ENCODE measurements at places on chromosomes 16 and 17.

DNA sequence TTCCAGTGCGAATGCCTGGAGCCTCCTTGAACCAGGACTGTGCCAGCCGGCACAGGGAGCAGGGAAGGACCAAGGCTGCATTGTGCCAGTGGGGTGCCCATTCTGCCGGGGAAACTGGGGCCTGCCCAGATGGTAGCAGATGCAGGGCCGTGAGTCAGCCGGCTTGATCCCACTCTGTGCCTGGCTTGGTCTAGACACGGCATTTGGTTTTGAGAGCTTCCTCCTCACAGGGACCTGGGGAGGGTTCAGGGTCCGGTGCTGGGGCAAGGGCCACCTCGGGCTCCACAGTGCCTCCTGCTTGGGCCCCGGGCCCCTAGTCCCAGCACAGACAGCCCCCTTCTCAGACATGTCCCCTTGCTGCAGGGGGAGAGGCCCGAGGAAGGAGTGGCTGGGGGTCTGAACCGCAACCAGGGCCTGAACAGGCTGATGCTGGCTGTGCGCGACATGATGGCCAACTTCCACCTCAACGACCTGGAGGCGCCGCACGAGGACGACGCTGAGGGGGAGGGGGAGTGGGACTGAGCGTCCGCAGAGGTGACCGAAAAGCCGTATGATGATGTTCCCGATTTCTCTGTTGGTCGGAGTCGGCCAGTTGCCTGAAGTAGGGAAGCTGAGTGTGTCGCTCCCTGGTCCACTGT lies 7.8 kb upstream of the MC1R start:
- DNase-seq: no peak

DNA sequence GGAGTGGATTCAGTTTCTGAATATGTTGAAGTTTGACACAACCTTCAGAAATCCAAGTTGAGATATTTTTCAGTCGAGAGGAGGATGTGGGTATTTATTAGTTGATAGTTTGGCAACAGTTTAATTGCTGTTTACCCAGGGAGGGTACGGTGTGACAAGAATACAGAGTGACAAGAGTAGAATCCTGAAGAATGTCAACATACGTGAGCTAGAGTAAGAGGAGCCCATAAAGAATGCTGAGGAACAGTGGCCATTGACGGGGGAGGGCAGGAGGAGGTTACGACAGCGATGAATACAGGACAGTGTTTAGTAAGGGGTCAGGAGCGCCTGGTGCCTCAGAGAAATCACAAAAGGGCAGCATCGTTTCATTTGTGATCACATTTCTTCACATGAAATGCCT lies 76.5 kb downstream of the AATF start:
- no peak for DNase-seq

- DNase-seq: no peak
Measured at GRCh38 chr16:84183911-84184591, 2.8 kb downstream of the TAF1C start.

DNA sequence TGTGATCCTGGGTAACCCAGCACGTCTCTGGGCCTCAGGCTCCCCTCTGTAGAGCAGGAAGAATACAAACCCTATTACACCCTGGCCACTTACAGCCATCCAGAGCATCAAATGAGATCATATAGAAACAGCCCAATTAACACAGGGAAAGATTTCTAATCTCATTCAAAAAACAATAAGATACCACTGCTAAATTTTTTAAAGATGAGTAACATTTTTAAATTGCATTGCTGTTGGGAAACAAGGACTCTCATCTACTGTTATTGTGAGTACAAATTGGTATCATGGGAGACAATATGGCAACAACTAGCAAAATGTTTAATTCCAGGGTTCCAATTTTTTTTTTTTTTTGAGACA lies 41.1 kb downstream of the SRL start:
- no peak for DNase-seq
